ENCODE measurements at places on chromosomes 5 and 9.

DNA sequence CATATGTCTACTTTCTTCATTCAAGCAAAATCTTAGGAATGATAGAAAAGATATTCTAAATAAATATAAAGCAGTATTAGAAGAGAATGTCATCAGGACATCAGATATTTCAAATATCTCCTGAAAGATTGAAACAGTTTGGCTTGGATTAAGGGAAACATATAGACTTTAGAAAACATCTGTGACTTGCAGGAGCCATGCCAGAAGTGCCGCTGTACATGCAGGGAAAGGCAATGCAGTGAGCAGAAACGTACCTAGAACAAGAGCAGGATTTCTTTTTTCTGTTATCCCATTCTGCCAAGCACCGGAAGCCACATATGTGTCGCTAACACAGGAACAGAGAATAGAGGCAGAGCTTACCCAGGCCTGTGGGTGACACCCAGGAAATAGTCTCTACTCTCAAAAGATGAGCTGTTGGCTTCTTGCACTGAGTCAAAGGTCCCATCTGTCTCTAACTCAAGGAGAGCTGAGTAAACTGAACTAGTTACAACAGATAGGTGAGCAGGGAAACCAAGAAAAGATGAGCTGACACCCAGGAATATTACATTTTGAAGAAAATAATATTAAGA lies 5.8 kb downstream of the ADAMTS19 start:
- DNase-seq, result no peak

DNA sequence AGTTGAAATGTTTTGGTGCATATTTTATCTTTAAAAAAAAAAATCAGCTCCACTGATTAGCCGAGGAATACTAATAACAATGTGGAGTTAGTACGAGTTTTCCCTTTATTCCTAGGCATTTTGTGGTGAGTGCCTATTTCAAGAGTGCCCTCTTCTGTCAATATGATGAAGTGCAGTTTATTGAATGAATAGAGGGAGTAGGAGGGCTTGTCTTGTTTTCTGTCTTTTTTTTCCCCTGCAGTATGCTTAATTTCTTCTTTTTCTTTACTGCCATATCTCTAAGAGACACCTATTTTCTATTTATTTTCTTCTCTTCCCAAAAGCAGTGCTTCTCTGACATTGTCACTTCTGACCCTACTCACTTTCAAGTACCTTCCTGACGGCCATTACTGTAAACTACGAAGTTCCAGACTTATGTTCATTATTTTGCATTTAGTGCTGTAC lies 169.6 kb upstream of the PITX1 start:
- DNase-seq, result no peak

DNA sequence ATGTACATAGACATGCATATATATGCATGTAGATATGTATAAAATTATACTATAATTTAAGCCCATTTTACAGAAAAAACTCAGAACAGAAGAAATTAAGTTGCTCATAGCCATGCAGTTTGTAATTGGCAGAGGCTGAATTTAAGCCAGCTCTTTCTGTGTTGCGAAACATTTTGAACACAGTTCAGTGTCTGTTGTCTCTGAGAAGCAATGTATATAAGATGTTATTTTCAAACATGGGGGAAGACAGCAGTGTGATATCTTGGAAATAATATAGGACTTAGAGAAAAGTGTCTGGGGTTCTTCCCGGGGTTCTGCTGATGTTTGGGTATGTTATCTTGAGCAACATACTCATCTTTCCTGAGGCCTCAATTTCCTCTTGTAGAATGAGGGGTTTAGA lies 37.6 kb downstream of the SVEP1 start:
- DNase-seq, result no peak

GRCh38 chr5:143752165-143752850 lies 59.7 kb upstream of the HMHB1 start:
- DNase-seq, result peak; percentile 45

DNA sequence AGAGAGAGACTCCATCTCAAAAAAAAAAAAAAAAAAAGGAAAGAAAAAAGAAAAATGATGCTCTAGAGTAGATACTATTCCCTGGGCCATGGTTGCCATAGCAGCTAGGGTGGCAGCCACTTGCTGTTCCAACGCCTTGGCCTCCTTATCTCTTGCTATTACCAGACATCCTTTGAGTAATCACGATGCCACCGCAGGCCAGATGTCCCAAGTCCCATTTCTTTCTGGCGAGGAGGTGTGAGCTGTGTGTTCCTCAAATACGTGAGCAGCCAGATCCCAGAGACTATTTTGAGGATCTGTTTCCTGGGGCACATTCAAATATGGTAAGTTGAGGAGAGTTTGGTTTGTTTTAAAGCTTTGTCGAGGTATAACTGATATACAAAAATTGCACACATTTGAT lies 23.4 kb upstream of the GFPT2 start:
- no peak for DNase-seq

DNA sequence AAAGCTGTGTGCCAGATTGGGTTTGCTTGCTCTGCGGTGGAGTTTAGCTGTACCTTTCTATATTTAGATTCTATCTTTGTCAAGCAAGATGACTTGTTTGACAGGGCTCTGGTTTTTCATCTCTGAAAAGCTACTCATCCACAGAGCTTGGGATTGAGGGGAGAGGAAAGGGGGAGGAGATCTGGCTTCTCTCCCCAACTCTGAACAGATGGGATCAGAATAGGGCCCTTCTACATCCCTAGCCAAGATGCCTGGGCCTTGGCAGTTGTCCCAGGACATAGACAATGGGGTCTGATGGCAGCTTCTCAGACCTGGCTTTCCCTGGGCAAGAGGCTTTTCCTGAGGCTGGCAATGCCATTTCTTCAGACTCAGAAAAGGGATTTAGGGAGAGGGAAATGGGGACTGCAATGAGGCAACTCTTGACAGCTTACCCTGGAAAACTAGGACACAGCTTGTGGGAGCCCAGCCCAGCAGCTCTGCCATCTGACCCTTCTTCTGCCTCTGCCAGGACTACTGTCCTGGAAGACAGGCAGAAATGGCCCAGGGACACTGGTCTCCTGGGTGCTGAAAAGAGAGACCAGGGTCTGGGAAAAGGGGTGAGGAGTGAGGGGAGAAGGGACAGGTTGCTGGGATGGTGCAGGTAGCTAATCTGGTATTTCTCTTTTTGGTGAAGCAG lies 50.2 kb upstream of the ASTN2 start:
- peak; percentile 42 for DNase-seq

- DNase-seq, result no peak
These were observed 95.4 kb upstream of the LIFR start for GRCh38 chr5:38651806-38652205.

DNA sequence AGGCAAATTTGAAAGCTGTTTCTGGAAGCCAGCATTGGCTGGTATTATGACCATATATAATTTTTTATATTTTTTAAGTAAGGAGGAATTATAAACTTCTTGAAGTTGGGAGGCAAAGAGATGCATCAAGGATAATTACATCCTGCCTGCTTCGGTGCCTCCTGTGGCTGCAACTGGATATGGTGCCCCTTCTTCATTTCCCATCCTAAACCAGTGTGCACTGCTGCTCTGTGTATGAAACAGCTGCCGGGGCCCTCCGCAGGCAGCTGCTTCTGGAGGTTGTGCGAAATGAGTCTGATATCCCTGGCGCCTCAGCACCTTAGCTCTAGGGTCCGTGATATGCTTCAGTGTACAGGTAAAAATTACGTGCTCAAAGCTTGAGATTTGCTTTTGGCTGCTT lies 304.2 kb downstream of the ENC1 start:
- no peak for DNase-seq

DNA sequence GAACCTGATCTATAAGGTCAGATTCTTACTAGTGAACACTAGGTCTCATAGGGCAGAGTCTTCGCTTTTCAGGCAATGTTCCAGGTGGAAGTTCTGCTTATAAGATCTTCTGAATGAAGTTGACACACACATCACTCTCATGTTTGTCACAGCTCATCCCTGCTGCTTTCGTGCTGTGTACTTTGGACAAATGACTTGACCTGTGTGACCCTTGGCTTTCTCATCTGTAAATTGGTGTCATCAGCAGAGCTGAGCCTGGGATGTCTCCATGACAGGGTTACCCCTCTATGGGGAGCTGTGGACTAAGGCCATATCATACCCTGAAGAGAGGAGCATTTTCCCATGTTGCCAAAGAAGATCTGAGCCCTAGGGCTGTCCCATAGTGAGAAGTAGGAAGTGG lies 2.8 kb downstream of the DELE1 start:
- no peak for DNase-seq

DNA sequence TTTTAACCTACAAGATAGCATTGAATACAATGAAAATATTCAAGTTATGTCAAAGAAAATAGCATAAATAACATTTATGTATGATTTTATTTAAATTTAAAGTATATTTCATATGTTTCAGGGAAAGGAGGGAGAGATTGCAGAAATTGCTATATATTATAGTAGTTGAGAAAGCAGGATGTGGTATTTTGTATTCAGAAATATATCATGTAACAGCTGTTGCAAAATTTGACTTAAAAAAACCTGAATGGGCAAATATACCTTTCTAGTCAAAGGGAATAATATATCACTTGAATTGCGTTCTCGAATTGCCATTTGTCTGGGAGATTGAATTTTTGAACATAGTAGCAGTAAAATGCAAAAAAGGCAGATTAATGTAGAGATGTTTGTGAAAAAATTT lies 80.6 kb downstream of the PAM start:
- no peak for DNase-seq

DNA sequence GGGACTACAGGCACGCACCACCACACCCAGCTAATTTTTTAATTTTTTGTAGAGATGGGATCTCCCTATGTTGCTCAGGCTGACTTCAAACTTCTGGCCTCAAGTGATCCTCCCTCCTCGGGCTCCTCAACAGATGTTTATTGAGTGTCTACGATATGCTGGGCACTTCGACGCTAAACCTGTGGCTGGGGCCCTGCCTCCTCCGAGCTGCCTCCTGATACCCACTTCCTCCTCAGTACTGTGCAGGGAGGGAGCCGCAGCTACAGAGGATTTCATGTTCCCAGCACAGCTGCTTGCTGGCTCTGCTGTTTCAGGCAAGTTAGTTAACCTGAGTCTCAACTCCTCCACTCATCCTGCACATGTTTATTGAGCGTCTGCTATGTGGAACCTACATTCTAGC lies 9.6 kb downstream of the AIF1L start:
- no peak for DNase-seq

DNA sequence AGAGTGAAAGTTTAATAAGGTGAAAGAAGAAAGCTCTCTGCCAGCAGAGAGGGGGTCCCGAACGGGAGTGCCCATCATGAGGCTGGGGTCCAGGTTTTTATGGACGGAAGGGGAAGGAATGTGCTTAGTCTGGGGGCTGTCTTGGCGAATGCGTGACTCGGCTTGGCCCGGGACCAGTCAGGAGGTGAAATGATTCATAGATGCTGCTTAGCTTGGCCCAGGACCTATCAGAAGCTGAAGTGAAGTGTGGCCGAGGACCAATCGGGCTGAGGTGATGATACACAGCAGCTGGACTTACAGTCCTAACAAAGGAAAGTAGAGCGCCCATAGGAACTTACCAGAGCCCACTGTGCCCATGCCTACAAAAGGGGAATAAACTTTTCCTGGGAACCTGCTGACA lies 3.9 kb upstream of the FKTN start:
- no peak for DNase-seq

DNA sequence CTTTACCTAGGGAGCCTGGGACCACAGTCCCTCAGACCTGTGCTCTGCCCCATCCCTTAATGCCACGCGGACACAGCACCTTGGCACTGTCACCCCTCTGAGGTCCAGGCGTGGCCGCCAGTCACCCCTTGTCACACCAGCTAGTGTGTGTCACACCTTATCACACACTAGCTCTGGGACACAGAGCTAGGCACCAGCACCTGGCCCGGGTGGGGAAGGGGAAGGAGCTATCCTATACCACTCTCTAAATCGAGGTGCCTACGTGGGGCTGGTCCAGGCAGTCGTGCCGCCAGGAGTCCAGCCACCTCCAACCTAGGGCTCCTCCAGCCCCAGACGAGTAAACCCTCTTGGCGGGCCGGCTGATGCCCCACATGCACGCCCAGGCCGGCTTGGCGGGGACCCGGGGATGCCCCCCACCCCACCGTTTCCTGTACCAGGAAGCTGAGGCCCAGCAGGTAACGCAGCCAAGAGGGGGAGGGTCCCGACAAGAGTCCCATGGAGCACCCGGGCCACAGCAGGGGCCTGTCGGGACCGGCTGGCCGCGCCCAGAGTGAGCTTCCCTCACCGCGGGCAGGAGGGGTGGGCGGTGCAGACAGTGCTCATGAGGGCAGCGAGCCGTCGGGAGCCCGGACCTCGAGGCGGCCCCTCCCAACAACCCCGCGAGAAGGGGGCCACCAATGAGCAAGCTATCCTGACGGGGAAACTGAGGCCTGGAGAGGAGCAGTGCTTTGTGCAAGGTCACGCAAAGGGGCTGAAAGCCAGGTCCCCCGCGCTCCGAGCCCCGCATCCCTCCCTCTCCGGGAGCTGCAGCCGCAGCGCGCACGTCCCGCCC lies 550 bp downstream of the CORO2A start:
- no peak for DNase-seq

DNA sequence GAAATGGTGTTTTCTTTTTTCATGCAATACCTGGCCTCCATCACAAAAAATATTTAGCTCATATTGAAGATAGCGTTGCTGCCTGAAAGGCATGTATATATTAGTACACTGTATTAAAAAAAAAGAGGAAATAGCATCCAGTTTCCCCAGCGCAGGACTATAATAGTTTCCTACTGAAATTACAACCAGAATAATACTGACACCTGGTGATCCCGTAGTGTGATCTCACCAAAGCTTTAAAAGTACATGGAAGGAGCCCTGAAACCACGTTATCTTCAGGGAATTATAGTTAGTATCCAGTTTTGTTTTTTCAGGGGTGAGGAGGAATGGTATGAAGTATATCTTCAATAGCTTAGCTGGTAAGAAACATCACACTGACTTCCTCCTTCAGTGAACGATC lies 264.9 kb downstream of the CD180 start:
- no peak for DNase-seq

GRCh38 chr5:39216631-39217030 lies 2.7 kb downstream of the FYB1 start:
- no peak for DNase-seq

GRCh38 chr5:112551419-112552032 lies 132.4 kb upstream of the EPB41L4A start:
- peak; percentile 57 for DNase-seq

DNA sequence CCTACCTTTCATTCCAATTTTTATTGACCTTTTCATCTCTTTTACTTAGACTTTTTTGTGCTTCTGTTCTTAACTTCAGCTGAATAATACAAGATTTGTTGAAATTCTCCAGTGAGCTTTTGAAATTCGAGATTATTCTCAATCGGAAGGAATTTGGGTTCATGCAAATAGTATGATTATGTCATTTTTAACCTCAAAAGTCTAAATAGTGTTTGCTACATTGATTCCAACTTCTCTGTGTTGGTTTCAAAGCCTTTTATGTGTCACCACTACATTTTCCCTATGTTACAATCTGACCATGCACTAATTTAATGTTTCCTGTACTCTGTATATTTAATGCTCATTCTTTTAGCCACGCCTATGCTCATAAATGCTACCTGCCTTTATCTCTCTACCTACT lies 44.1 kb downstream of the VPS13A start:
- DNase-seq, result no peak

Data from femur (tissue), 1 donor.